ENCODE measurements at places on chromosomes 3 and 15.

GRCh38 chr3:189652042-189652441, 20.9 kb downstream of the TP63 start:
- no peak for DNase-seq

GRCh38 chr15:43230640-43231115, 9.9 kb upstream of the EPB42 start:
- no peak for DNase-seq

DNA sequence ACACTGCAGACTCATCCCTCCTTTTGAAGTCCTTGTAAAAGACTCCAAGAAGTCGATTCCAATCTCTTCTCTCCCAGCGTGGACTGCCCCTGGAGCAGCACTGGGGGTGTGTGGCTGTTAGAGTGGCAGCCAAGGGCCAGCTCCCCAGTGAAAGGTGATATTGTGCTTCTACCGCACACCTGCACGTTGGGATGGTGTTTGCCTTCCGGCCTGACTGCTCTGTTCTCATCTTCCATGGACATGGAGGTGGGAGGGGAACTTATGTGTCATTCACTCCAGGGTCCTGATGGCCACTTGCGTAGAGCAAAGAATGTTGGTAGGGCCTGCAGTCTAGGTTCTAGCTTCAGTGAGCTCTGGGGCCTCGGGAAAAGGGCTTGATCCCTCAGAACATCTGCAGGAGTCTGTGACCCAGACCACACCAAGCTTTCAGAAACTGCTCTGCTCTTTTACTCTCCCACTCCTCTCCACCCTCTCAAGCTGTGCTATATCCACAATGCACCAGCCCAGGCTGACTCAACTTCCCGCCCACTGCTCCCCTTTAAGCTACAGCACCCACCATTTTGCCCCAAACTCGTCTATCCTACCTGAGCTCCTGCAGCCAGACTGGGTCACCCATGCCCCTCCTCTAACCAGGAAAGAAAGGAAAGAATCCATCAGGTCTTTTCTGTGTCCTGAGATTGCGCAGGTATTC, 31.3 kb downstream of the LIPC start:
- DNase-seq, result no peak

DNA sequence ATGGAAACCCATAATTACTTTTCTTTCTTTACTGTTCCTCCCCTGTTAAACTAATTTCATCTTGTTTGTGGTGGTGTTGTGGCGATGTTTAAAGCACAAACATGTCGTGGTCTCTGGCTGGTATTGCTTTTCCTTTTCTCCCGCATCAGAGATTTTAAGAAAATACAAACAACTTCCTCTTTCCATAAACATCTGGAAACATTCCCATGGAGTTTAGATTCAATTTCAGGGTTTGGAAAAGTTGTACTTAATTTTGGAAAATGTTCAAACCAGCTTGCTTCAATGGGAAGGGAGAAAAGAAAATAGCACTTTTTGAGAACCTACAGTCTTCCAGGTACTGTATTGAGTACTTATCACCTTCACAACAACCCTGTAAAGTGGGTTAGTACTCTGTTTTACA, 30.4 kb downstream of the STARD9 start:
- DNase-seq, result no peak

DNA sequence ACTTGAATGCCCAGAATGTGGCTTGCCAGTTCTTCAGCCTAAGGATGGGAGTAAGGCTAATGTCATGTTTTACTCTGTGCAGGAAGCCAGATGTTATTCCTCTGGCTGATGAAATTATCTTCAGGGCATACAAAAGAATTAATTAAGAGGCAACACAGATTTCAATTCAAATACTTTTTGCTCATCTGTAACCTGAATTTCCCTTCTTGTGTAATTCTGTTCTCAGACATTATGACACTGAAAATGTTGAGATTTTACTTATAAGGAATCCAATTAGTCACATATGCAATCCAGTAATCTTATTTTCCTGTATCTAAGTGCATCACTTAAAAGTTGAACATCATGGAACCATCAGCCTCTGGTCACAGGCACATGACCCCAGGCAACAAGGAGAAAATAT, 136.5 kb downstream of the CPNE4 start:
- no peak for DNase-seq

- DNase-seq, result no peak
These were observed 149.1 kb downstream of the SEMA6D start for GRCh38 chr15:47866446-47866845.

DNA sequence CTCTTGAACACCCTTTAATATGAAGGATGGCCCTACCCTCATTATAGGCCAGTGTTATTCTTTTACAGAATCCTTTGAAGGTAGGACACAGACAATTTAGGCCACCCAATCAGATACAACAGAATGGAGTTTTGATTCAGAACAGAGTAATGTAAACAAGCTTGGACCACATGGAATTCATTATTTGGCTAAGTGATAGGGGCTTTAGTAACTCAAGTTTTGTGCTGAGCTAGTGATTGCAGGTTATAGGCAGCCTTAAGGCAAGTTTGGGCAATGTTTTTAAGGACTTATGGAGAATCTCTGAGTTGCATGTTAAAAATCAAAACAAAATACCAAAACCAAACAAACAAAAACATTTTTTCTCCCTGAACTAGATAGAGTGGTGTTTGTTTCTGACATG, 312.1 kb upstream of the ROBO1 start:
- no peak for DNase-seq

DNA sequence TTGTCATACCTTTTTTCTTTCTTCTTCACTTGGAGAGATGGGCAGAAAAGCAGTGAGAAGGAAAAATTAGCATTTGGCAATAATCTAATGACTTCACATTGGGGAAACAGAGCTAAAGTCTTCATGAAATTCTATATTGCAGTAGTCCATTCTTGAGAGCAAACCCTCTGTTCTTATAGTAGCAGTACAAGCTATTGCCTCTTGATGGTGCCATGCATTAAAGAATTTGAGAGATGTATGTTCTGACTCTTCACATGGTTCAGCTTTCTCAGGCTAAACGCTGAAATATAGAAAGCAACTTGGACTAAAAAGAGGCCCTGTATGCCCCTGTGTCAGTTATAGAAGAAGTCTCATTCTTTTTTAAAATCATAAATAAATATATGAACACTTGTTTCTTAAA, 36.0 kb downstream of the PHLDB2 start:
- DNase-seq, result no peak

GRCh38 chr3:107681396-107681795, 158.6 kb downstream of the BBX start:
- DNase-seq, result no peak

DNA sequence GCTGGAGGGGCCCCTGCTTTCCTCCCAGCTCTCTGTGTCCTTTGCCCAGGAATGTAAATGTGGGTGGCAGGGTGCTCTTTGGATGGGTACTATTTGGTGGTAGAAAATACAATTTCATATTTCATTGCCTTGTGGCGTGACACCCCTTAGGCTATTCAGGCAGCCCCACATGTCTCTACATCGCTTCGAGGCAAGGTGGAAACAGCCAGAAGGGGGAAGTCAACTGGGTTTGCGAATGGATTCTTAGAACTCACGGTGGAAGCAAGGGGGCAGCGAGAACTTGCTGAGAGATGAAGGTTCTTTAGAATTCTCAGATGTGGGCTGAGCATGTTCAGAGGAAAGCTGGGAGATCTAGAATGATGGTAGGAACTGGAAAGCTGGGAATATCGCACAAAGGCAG, 25.3 kb downstream of the PLA2G4D start:
- no peak for DNase-seq

DNA sequence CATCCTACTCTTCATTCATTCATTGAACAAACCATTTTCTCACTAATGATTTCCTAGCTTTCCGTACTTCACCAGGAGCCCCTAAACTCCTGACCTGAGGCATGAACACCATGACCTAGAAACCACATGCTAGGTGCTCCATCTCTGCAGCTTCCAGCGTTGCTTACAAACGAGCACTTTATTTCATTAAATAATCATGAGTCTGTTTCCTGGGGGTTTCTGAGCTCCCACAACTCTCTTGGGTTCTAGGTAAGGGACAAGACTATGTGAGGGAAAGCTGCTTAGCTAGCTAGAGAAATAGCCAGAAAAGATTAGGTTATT, 1.3 kb downstream of the MAP2K1 start:
- DNase-seq, result no peak

GRCh38 chr3:188553569-188553968, 399.6 kb downstream of the LPP start:
- DNase-seq, result no peak

- DNase-seq, result no peak
These were observed 183.7 kb upstream of the NAALADL2 start for GRCh38 chr3:174675406-174675805.

- DNase-seq, result no peak
These were observed 378.2 kb upstream of the THBS1 start for GRCh38 chr15:39202641-39203040.

DNA sequence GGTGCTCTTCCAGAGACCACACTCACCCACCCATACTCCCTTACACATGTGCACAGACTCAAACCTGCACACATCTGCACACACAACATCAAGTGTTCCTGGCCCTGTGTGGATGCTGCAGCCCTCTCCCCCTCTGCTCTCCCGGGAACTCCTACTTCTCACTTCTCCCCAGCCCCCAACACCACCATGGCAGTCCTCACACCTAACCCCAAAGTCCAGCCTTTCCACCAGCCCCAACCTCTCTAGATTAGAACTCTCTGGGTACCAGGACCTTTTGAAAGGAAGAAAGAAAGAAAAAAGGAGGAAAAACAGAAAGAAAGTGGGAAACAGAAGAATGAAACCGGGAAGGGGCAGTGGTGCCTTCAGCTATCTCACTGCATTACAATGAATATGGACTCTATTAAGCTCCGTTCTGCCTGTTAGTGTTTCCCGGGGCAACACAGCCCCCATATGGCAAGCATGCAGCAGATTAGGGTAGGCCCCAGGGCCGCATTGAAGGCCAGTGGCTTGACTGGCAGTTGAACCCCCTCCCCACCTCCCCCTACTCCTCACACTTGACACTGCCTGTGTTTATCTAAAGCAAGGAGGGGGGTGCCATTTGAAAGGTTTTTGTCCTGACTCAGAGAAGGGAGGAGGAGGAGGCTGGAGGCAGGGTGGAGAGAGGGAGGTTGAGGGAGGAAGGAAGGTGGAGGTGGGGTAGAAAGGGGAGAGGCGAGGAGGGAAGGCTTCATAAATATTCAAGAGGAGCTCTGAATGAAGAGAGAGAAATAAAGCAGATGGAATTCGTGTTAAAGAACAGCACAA, 30.1 kb downstream of the BOC start:
- DNase-seq, result no peak

DNA sequence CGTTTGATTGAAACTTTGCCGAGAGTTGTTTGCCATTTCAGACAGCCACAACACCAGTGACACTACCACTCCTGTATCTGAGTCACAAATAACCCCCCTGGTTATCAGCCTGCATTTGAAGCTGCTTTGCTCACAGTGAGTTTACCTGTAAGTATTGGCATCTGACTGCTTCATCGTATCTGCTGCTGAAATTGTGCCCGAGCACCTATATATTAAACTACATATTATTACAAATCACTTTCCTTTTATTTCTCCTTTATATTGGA, 39.2 kb upstream of the SPSB4 start:
- no peak for DNase-seq

DNA sequence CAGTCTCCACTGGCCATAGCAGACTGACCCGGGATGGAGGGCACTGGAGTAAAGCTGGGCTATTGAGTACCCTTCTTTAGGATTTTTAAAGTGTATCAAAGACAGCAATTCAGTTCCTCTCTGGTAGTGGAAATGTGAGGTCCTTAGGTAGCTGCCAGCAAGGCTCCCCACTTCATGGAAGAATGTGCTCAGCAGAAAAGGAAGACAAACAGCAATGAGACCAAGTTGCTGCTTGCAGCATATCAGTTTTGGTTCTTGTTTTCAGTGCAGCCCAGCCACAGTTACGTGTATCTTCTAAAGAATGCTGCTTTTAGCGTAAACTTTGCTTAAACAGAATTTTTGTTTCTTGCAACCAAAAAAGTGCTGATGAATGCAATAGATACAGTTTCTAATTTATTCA, 374.0 kb upstream of the CBLB start:
- DNase-seq, result no peak

DNA sequence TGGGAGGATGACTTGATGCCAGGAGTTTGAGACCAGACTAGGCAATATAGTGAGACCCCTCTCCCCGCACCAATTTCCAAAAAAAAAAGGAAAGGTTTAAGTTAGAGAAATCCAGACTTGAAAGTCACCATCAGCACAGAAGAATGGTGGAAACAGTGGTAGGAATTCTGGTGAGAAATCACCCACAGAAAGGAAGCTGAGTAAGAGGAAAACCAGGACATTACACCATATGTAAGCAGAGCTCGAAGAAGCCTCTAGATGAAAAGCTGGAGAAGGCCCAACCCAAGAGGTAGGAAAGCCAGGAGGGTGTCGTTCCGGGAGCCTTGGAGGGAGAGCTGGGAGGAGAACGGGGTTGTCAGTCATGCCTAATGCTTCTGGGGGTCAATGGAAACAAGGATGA, 40.5 kb downstream of the RASGRP1 start:
- no peak for DNase-seq

DNA sequence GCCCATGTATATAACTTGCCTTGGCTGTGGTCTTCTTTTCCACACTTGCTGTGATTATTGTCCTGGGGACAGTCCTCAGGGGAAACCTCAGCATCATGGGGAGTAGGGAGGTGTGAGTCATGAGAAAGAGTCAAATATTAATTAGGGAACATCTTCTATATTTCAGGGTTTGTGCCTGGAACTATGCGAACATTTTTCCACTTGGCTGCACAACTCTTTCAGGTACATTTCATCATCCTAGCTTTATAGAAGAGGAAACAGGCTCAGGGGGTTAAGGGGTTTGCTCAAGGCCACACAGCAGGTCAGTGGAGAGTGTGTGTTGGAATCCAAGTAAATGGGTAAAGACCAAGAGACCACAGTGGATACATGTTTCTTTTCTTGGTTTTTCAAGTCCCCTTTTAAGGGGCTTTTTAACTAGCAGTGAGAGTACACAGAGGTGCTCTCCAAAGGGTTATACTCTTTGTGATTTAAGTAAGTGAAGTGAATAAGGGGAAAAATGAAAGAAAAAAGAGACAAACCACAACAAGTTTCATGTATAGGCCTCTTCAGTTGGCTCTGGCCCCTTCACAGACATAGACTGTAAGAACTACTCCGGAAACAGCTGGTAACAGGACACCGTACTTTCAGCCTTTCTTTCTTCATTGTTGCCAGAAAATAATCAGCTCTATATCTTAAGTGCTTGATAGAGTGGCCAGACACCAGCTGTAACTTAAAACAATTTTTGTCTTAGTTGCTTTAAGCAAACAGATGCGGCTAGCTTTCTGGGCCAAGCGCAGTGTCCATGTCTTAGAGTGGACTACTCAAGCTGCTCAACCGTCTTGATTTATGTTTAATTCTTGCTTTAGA, 64.6 kb downstream of the EEFSEC start:
- DNase-seq, result no peak

DNA sequence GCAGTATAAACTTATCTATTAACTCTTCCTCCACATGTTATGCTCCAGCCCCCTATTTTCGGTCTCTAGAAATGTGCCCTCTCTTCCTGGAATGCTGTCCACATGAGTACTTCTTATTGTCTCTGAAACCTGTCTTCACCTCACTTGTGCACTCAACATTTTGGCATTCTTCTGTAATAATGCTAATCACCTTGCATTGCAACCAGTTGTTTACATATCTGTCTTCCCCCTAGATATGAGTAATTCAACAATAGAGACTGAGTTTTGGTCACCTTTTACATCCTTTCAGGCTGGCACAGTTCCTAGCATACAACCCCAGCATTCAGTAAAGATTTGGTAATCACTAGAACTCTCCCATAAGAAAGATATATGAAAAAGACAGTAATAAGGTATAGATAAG, 17.2 kb downstream of the CCDC80 start:
- no peak for DNase-seq
